Stimulated activated CD8-positive, alpha-beta memory T cell treated with anti-CD3 and anti-CD28 coated beads, Interleukin-15, amount 100 ng/mL, for 24 hours (primary cell): ENCODE measurements at places on chromosomes 2 and 18.

GRCh38 chr18:75612456-75612855 lies 185.0 kb upstream of the SMIM21 start:
- no peak for DNase-seq

- DNase-seq, result no peak
Observed at GRCh38 chr2:37992601-37993000, 67.5 kb downstream of the RMDN2 start.

DNA sequence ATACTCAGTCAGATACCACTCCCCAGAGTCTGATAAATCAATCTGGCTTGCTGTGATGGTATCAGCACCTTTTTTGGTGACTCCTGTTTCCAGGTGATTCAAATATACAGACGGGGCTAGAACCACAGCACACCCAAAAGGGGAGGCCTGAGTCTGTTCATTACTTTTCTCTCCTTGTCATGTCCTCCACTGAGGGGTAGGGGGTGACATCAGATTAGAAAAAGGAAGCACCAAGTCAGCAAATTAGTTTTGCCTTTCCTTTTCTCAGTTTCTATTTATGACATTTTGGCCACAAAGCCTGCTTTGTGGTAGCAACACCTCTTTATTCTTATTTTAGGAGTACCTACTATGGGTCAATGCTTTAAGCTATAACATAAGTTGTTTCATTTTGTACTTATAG lies 127.4 kb downstream of the CCDC102B start:
- DNase-seq, result no peak

DNA sequence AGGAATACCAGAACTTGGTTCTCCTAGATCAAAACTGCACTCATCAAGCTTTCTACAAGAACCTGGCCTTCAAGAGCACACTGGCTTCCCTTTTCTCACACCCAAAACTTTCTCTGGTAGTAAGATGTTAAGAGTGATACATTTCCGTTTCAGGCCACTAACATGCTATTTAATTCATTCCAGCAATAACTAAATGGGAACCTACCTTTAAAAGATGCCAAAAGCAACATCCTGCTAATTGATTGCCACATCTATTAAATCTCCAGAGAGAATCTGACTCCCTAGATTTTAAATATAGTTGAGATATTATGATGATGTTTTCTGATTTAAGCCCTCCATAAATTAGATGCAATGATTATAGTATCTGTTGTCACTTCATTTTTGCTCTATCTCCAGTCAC lies 71.6 kb downstream of the KCTD18 start:
- DNase-seq, result no peak

- DNase-seq, result no peak
Observed at GRCh38 chr2:206218796-206219499, 55.5 kb upstream of the ZDBF2 start.

GRCh38 chr18:2392446-2392845 lies 178.9 kb downstream of the METTL4 start:
- no peak for DNase-seq
